Inflammatory macrophage (primary cell): ENCODE measurements at places on chromosomes 7 and 10.

- peak; percentile 29 for DNase-seq
These were observed 609 bp downstream of the SGPL1 start for GRCh38 chr10:70816220-70816894.

DNA sequence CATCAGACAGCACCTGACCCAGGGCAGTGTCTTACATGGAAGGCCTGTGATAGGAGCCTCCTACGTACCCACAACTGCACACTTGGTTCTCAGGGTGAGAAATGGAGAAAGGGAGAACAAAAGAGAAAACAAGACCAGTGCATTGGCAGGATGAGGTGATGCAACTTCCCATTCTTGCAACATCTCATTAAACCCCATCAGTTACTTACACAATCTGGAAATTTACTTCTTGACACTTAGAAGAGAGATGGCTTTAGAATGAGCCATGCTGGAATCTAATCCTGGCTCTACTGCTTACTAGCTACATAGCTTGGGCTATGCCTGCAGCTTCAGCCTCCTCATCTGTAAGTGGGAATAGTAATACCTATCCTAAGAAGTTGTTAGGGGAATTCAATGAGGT, 391.7 kb downstream of the KCNMA1 start:
- DNase-seq, result peak; percentile 82

DNA sequence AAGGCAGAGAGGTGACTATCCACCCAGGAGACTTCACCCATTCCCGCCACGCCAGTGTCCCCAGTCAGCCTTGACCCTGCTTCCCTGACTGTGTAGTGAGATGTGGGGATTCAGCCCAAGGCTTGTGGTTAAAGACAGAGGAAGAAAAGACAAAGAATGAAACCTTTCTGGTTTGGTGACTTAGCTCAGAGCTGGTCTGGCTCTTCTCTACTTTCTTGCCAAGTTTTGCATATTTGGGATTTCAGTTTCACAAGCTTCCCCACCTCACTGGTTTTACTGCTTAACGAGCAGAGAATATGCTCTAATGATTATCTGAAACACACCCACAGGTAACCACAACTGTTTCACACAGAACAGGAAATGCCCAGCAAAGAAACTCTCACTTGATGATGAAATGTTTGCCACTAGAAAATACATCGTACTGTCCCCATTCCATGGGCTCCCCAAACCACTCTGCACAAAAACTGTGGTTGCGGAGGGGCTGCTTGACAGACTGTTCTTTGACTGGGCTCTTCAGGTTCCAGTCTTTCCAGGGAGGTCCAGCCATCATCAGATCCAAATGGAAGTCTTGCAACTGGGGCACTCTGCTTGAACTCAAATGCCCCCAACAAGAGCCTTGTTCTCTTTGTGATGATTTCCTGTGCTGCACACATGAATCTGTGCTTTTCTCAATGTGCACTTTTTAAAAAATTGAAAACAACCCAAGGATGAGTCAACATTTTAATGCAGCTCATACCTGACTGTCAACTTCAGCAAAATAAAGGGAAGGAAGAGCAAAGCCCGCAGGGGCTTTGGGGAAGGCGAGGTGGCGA, 95.5 kb downstream of the CTBP2 start:
- peak; percentile 43 for DNase-seq

GRCh38 chr10:116056445-116057293, 216.3 kb downstream of the GFRA1 start:
- no peak for DNase-seq
